T-helper 2 cell (primary cell): ENCODE measurements at places on chromosomes 5 and 9.
A peak's percentile ranks its signal among the peaks of the same experiment; 100 is the strongest.

GRCh38 chr9:126670270-126670669 is 56.5 kb downstream of the LMX1B start:
- DNase-seq = no peak

GRCh38 chr9:110802416-110803035 is 133.9 kb downstream of the MUSK start:
- DNase-seq = no peak

DNA sequence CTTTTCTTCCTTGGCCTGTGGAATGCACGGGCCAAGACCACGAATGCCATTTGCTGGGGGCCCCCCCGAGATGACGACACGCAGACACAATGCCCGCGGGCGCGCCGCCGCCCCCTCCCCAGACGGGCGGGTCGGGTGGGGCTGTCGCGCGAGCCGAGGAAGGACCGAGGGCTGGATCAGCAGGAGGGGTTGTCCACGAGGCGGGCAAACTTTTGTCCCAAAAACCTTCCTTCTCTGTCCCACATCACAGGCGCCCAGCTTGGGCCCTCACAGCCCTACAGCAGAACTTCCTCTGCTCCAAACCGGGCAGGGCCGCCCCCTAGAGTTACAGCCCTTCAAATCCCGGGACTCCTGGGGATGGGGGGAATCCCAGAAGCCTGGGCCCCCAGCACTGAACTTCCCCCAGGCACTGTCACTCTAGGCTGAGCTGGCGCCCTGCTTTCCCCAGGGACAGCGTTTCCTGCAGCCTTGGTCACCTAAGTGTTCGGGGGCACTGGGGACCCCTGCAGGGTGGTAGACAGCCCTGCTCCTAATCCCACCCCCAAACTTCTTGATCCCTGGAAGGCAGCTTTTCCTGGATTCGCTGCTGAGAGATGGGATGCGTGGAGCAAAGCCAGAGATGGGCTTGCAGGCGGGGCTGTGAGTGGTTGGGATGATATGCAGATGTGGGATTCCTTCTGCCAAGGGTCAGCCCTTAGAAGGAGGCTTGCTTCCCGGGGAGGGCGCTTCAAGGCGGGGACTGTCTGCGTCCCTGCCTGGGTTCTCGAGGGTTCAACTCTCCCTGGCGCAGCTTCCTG is 980 bp downstream of the COL5A1 start:
- no peak for DNase-seq

GRCh38 chr9:129037767-129038098 is 1.3 kb downstream of the MIGA2 start:
- no peak for DNase-seq

GRCh38 chr5:173302546-173303155 is 25.6 kb downstream of the STC2 start:
- no peak for DNase-seq

- no peak for DNase-seq
Measured at GRCh38 chr9:87579781-87580541, 82.3 kb downstream of the DAPK1 start.

- DNase-seq = no peak
Measured at GRCh38 chr5:165333623-165334022, 1828.2 kb downstream of the MAT2B start.

DNA sequence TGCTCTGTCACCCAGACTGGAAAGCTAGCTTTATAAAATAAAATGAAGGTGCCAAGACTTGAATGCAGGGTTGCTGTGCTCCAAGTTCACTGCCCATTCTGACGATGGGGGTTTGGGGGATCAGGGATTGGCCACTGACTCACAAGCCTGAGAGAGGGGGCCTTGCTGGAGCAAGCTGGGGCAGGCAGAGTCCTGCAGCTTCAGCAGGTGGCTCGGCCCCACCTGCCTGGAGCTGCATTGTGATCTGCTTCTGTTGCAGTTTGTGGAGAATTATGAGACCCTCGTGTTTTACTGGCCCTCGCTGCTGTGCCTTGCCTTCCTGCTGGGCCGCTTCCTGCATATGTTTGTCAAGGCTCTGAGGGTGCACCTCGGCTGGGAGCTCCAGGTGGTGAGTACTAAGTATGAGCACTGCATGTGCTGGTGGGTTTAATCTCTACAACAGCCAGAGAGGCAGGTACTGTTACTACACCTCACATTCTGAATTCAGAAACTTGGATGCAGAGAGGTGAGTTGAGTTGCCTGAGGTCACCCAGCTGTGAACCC is 31.1 kb upstream of the CCDC180 start:
- no peak for DNase-seq

DNA sequence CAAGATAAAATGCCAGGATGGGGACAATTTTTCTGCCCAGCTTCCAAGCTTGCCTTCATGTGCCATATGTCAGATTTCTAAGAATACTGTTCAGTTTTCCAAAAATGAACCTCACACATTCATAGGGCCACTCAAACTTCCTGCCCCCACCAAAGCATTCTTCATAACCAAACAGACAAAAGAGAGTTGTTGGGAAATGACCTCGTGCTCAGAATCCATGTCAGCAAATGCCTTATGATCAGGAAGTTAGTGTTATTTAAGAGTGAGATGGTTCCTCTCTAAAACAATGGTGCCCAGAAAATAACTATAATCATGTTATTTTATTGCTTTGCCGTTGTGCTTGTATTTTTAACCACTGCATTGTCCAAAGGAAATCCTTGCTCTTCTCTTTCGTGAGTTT is 208.2 kb downstream of the ZNF608 start:
- no peak for DNase-seq

DNA sequence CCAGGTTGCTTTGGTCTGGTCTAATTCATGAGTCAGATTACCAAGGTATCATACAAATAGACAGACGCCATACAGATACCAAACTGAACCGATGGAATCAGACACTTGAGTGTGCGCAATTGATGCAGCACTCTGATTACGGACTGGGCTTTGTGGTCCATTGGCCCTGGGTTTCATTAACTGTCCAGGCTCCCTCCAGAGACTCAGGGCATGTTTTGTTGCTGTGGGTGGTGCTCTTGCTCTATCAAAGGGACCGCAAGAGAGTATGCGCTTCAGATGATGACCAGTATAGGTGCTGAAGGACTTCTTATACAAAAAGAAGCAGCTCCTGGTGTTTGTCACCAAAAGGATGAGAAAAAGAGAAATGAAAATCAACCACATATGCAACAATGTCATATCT is 36.9 kb upstream of the ANKRD55 start:
- peak; percentile 49 for DNase-seq

DNA sequence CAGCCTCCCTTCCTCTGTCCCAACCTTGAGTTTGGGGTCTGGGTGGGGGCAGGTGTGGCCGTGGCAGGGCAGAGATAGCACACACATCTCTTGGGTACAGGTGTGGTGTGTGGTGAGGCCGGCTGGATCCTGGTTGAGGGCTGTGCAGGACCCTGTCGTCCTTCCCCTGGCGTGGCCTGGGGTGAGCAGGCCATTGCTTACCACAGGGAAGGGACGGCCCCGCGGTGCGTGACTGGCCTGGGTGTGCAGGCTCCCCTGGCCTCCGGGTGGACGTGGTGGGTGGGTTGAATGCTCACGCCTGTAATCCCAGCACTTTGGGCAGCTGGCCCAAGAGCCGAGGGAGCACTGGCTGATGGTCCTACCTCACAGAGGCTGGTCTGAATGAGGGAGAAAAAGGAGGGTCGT is 1.2 kb downstream of the ARRDC1 start:
- no peak for DNase-seq

DNA sequence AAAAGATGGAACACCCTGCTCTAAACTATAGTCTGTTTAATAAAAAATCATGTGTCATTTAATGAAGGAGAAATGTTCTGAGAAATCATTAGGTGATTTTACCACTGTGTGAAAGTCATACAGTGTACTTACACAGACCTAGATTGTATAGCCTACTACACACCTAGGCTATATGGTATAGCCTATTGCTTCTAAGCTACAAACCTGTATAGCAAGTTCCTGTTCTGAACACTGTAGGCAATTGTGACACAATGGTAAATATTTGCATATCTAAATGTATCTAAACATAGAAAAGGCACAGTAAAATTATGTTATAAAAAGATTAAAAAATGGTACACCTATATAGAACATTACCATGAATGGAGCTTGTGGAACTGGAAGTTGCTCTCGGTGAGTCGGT is 40.6 kb downstream of the EFNA5 start:
- DNase-seq = no peak

DNA sequence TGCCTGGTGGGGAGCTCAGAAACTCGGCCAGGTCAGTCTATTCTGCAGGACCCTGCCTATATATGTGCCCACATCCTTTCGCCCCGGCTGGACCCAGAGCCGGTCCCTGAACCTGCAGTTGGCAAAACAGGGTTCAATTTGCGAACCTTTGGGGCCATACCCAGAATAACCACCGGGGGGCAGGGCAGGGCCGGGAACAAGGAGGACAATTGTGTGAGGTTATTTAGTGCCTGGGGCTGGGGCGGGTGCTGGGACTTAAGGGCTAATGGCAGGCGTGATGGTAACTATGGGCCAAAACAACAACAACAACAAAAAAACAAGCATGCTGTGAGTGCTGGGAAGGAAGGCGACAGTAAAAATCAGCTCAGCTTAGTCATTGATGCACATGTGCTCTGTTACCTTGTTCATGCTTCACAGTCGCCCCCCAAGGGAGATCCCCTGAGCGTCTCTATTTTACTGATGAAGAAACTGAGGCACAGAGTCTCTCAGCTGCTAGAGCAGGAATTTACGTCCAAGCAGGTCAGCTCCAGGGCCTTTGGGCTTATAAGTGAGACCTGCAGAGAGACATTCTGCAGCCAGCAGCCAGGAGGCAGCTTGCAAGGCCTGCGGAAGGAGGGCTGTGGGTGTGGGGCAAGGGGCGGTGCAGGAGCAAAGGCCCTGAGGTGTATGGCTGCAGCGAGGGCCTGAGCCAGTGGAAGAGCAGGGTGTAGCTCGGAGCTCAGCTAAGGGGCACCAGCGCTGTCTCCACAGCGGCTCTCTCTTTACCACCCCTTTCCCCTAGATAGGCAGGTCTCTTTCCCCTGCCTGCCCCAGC is 106.0 kb downstream of the PHF2 start:
- DNase-seq = no peak

- no peak for DNase-seq
Measured at GRCh38 chr5:44603496-44604272, 205.1 kb upstream of the MRPS30 start.

GRCh38 chr9:109600142-109600541 is 102.0 kb upstream of the PTPN3 start:
- DNase-seq = no peak

DNA sequence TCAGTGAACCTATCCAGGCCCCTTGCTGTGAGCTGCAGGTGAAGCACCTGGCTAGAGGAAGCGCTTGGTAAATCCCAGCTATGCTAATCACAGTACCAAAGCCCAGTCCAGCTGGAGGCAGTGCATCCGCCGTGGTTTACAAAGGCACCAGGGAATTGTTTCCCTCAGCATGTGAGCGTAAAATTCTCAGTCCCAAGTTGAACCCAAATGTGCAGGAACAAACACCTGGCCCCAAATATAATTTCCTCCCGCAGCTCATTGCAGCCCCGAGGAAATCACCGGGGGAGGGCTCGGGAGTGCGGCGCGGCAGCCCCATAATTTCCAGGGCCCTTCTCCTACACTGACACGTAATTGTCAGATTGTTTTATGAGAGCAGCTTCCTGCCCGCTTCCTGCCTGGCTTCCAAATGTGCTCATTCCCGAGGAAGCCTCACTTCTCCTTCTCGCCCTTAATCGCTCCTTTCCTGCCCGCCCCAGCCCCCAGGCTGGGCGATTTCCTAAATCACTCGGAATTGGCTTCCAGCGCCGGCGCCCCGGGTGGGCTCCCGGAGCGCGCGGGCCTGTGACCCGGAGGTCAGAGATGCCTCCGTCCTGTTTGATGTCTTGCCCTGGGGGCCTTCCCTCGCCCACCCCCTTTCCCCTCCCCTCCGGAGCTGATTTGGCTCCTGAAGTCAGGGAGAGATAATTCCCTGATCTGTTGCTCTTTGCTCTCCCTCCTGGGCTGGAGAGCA is 134.4 kb downstream of the FGF1 start:
- no peak for DNase-seq

DNA sequence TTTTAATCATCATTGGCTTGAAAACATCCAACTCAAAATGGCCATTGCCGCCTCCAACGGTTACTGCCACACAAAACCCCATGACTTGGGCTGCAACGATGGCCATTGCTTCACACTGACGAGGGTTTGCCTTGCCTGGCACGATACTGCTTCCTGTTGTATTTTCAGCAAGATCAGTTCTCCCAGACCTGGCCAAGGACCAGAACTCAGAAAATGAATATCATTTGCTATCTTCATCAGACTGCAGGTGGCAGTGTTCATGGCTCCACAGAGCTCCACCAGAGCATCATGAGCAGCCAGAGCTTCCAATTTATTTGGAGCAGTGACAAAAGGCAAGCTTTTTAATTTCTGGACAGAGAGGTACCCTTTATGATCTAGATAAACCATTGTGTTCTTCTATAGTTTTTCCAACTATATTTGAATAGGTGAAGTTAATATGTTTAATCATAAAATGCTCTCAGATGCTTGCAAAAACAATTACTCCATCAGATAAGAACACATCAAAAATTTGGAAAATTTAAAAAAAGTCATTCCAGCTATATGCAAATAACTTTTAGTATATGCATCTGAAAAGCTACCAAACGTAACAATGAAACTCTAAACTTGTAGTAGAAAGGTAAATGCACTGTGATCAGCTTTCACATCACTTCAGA is 10.4 kb downstream of the AMACR start:
- DNase-seq = no peak

- DNase-seq = no peak
Measured at GRCh38 chr9:88300556-88300955, 87.7 kb upstream of the SPIN1 start.

- no peak for DNase-seq
Measured at GRCh38 chr5:56983593-56984361, 31.9 kb upstream of the MIER3 start.

- DNase-seq = no peak
Measured at GRCh38 chr5:147979761-147980160, 73.4 kb upstream of the C5orf46 start.

- no peak for DNase-seq
Measured at GRCh38 chr9:91312717-91313325, 48.9 kb downstream of the AUH start.

- no peak for DNase-seq
Measured at GRCh38 chr9:125630436-125630835, 76.6 kb downstream of the MAPKAP1 start.

DNA sequence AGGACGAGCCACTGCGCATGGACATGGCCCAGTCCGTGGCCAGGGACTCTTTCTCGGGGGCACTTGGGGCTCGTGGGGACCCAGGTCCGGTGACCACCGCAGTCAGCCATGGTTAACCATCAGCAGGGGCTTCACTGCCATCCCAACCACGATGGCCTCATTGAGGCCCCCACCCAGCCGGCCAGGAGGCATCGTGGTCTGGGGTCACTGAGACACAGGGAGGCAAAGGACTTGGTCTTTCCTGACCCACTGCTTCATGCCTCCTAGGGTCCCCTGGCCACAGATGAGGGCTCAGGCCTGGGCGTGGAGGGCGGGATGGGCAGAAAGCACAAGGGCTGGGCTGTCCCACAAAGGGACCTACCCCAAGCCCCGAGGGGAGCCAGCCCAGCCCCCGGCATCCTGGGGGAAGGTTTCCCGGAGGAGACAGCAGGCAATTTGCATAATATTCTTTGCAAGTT is 6.6 kb downstream of the NACC2 start:
- no peak for DNase-seq

GRCh38 chr9:76564297-76564696 is 105.3 kb downstream of the GCNT1 start:
- no peak for DNase-seq

- no peak for DNase-seq
Measured at GRCh38 chr5:34053133-34053532, 10.1 kb upstream of the C1QTNF3 start.
